Non-pigmented ciliary epithelial cell (primary cell): ENCODE measurements at places on chromosomes 11 and 22.

DNA sequence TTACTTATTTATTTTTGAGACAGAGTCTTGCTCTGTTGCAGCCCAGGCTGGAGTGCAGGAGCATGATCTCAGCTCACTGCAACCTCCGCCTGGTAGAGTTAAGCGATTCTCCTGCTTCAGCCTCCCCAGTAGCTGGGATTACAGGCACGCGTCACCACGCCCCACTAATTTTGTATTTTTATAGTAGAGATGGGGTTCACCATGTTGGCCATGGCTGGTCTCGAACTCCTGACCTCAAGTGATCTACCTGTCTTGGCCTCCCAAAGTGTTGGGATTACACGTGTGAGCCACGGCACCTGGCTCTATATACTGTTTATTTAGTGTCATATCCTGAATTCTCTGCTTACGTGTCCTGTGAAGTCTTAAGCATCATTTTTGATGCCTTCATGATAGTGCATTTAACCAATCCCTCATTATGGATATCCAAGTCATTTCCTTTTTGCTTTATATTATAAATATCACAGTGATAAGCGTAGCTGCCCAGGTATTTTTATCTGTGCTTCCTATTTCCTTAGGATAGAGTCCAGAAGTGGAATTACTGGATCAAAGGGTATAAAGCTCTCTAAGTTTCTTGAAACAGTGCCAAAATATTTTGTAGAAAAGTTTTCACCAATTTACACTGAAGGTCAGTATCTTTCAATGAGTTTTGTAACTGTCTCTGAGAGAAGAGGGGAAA, 871 bp upstream of the SIDT2 start:
- DNase-seq = no peak

GRCh38 chr22:40463017-40463631, 92.7 kb downstream of the SGSM3 start:
- DNase-seq = no peak

GRCh38 chr11:113435190-113435968, 39.8 kb downstream of the DRD2 start:
- no peak for DNase-seq

- no peak for DNase-seq
Measured at GRCh38 chr11:119347242-119347641, 737 bp upstream of the MFRP start.

- DNase-seq = no peak
Measured at GRCh38 chr11:69106031-69106811, 49.5 kb upstream of the SMIM38 start.

DNA sequence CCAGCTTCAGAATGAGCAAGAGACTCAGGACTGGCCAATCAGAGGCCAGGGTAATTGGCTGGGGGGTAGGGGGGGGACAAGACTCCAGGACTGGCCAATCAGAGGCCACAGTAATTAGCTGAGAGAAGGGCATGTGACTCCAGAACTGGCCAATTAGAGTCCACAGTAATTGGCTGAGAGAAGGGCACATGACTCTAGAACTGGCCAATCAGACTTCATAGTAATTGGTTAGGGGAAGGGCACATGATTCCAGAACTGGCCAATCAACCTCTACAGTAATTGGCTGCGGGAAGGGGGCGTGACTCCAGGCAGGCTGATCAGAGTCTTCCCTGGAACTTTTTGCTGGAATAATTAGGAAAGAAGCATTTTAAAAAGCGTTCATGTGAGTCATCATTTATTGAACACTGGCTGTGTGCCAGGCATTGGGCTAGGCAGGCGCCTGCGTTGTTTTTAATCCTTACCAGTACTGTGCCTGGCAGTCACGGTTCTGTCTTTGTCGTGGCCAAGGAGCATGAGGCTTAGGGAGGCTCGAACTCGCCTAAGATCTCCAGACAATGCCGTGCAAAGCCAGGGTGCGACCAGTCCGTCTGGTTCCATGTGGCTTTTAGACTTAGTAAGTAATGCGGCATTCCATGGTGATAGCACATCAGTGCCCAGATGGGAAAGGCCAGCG, 508.1 kb downstream of the TBC1D22A start:
- DNase-seq = no peak
